CD4-positive, alpha-beta T cell treated with Interleukin-6 at 100 ng/mL for 8 hours (primary cell): ENCODE measurements at places on chromosomes 12 and 14.

- no peak for DNase-seq
Measured at GRCh38 chr14:52551205-52551604, 1.1 kb downstream of the TXNDC16 start.

DNA sequence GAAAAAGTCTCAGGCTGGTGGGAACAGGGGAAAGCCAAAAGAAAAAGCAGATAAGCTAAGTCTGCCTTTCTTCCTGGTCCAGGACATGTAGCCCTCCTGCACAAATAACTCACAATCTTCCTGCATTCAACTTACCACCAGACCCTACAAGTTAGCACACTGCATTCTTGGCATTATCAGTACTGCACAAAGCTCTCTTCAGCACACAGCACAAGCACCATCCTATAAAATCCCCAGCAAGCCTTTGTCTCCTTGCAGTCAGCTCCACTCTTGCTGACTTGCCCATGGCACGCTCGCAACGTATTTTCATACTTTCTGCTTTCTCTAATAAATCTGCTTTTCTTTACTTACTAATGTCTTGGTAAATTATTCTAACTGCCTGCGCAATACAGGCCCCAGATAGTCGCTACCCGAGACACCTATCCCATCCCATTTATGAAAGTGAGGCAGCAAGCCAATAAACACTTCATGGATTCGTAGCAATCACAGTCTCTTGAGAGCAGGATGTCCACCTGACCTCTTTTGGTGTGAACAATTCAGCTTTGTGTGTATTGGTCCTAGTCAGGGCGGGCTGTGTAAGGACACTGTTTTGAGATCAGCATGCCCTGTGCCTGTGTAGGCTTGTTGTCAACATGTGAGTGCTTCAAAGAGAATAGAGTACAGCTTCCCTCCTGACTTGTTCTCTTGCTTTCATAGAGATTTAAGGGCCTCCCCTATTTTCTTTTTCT is 49.0 kb downstream of the TMEM117 start:
- no peak for DNase-seq

DNA sequence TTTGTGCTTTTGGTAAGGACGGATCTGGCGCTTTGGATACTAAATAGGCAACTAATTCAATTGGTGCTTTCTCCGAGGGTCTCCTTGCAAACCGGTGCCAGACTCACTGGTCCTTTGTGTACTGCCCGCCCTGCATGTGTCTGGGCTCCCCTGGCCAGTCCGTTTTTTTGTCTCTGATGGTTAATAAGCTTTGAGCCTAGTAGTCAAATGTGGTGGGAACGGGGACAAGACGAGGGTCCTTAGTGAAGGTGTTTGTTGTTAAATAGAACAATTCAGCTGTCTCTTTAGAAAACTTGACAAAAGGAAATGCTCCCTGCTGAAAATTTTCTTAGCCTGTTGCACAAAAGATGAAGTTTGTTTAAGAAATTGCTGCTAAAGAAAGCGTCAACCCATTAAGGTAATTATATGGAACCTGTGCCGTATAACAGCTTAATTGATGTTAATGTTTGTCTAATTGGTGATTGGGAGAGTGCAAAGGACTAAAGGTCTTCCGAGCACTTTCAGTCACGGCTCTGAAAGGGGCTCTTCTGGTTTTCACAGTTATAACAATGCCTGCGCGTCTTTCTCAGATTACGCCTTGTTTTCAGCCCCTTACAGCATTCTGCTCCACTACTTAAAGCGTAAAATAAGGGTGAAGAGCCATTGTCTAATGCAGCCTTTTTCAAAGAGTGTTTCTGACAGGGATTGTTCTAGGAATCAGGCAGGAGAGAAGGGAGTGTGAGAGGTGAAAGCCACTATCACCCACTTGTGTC is 537.4 kb downstream of the PRKD1 start:
- DNase-seq = no peak

DNA sequence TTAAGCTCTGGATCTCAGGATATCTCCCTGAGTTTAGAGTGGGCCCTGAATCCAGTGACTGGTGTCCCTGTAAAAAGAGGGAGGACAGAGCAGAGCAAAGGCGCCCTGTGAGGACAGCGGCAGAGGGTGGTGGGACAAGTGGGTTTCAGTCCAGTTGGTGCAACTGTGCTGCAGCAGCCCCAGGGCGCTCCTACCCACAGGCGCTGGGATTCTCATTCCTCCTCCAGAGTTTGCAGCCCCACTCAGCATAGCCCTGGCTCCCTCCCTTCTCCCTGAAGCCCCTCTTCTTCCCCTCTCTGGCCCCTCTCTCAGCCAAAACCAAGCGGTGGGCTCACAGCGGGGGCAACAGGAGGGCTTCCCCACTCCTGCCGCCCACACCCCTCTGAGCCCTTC is 1.6 kb downstream of the TMEM179 start:
- DNase-seq = no peak

DNA sequence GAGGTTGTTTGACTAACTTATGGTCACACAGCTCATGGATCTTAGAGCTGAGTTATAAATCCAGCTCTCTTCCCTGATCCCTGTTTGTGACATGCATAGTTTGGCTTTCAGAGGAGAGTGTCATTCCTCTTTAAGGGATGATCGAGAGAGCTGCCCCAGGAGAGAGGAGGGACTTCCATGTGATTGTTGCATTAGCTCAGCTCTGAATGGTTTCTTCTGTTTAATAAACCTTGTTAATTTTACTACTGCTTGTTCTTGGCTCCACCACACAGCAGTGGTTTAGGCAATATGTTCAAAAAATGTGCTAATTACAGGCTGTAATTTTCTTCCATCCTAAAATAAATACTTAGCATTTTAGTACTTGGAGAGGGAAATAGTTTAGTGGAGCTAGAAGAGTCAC is 152.5 kb downstream of the C12orf75 start:
- no peak for DNase-seq

- no peak for DNase-seq
Measured at GRCh38 chr14:65940056-65940735, 527.7 kb downstream of the FUT8 start.

DNA sequence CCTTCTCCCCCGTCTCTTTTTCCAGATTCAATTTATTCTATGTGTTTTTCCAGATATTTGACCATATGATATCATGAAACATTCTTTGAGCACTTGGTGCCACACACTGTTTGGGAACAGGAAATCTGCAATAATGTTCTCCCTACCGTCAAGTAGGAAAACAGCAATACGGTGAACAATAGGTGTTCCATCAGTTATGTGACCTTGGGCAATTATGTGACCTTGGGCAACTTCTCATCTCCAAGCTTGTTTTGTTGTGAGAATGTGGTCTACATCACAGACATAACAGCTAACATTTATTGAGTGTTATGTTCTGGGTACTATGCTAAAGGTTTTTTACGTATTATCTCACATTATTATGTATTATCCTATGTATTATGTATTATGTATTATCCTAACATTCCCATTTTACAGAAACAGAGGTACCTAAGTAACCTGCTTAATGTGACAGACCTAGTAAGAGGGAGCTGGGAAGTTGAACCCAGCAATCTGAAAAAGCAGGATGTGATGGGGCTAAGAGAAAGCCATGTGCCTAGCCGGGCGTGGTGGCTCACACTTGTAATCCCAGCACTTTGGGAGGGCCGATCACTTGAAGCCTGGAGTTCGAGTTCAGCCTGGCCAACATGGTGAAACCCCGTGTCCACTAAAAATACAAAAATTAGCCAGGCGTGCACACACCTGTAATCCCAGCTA is 1.2 kb upstream of the NEK9 start:
- DNase-seq = no peak

- no peak for DNase-seq
Measured at GRCh38 chr14:81281332-81281731, 60.6 kb upstream of the GTF2A1 start.

- peak; percentile 49 for DNase-seq
Measured at GRCh38 chr14:68379510-68380328, 413.1 kb downstream of the ZFP36L1 start.

- no peak for DNase-seq
Measured at GRCh38 chr12:45638386-45638785, 91.1 kb upstream of the ARID2 start.
